AG04450 (cell line): ENCODE measurements at places on chromosomes 1 and 21.

GRCh38 chr1:204731509-204731908 lies 46.0 kb upstream of the LRRN2 start:
- DNase-seq = no peak

DNA sequence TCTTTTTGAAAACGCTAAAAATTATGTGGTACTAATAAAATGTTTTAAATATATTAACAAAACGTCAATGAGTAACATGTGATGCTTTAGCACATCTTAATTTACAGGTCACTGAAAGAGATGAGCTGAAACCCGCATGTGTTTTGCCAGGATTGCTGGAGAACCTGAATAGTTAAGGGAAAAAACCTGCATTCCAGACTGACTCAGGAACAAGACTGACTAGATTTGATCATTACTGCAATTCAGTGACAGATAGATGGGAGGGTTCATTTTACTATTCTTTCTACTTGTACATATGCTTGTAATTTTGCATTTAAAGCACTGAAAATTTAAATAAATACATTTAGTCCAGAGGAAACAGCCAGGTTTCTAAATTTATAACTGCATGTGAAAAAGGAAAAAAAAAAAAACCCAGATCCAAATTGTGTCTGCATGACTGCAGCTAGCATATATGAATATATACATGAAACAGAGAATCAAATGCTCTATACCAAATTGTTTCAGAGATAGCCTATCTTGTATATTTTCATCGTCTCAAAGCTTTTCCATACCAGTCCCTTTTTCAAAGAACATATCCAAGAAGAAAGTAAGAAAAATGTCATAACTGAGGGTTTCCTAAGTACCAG lies 71.7 kb downstream of the APP start:
- no peak for DNase-seq

DNA sequence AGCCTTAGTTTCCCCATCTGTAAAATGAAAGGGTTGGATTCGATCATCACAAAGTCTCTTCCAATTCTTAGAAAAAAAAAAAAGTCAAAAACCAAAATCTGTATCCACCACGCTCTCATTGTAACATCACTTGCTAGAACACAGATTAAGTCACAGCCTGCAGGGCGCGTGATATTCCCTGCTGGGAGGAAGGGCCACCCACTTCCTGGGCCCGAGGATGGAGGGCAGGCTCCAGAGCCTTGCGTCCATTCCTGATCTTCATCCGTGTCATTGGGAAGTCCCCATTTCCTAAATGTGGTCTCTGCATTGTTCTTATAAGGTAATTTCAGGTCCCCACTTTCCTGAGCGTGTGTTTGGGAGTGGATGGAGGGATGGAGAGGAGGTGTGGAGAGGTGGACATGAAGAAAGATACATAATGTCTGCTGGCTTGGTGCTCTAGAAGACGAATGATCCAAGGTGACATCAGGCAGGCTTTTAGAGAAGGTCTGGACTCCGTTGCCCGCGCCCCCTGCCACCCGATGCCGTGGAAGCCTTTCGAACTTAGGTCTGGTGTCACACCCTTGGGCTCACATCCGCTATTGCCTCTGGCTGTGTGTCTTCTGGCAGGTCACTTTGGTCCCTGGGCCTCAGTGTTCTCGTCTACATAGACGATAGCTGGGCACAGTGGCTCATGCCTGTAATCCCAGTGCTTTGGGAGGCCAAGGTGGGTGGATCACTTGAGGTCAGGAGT lies 56.1 kb downstream of the ATP5PO start:
- DNase-seq = no peak

- DNase-seq = no peak
Measured at GRCh38 chr1:117611894-117612483, 6.1 kb downstream of the TENT5C start.

DNA sequence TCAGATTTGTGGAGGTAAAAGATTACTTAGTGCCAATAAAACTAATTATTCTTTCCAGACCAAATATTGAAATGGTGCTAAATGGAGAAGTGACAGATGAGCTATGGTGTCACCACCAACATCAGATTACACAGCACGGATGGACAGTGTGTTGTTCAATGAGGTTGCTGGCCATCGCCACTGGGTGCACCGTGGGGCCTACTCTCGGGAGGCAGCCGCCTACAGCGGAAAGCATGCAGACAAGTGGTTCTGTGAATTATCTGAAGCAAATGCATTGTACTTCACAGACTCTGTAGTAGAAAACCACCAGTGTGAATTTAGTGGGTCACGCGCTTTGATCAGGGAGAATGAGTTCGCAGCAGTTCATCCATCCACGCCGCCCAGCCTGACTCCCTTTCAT lies 42.3 kb downstream of the GNG4 start:
- DNase-seq = no peak

DNA sequence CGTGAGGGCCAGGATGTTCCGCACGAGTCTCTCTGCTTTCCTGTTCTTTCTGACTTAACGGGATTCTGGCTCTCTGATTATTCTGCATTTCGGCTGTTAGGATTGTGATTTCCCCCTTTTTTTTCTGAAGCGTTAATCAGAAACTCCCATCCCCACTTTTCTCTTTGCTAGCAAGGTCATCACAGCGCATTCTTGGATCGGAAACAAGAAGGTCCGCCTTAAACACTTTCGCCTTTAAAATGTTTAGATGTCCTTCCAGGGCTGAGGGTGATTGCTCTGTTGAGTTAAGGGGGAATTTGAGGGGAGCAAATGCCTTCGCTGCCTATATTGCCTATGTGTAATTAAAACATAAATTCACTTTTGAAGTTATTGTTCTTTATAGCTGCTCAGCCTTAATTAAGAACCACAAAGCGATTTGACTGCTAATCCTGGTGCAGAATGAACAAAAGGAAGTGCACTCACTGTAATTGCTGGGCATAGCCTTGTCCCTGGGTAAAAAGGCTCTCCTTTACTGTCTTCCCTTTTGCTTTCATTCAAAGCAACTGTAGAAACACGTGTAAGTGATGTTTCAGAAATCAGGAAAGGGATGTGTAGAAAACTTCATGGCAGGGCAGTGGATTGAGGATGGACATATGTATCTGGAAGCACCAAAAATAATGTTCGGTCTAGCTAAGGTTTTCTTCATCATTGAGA lies 1.2 kb downstream of the LAMC1 start:
- no peak for DNase-seq

- no peak for DNase-seq
Measured at GRCh38 chr1:152954436-152954835, 7.4 kb downstream of the SPRR5 start.

- no peak for DNase-seq
Measured at GRCh38 chr1:235510823-235511222, 6.6 kb upstream of the B3GALNT2 start.

GRCh38 chr1:17012775-17013490 lies 1.2 kb upstream of the ATP13A2 start:
- no peak for DNase-seq

DNA sequence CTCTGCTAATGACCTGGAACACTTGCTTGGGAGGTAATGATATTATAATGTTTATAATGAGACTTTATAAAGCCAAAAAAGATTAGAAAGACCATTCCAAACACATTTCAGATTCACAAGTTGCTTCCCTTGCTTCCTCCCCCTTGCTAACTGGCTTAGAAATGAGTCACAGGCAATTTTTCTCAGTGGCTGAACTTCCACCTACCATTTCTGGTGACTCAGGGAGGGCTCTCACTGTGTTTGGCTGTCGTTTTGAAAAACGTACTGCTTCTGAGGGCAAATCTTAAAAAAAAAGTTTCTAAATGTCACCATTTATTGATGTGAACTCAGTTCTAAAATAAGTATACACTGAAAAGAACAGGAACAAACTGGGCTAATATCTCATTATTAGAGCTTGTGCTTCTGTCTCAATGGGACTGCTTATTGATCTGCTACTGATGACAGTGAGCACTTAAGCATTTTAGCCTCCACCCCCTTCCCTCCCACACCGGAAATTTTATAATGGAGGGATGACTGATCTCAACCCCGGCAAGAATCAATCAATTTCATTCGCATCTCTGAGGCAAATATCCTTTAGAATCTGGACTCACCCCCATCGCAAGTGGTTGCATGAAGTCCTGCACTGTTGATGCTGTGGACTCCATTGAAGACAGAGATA lies 278.3 kb downstream of the KCTD3 start:
- DNase-seq = peak; percentile 58

DNA sequence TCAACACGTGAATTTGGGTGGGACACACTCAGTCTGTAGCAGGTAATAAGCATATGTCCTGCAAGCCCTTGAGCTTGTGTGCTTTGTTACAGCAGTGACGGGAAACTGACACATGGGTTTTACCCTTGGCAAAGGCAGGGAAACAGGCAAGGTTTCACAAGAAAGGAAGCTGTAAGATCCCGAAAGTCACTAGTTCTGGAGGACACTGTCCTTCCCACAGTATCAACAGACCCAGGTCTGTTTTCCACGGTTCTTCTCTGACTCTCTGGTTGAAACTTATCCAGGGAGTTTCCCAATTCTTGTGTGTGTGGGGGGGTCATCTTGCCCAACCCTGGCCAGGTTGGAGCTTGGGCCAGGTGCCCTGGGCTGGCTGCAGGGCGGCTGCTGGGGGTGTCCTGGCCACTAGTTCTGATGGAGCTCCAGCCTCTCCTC lies 29.3 kb upstream of the ZBTB21 start:
- DNase-seq = no peak

- DNase-seq = no peak
Measured at GRCh38 chr21:16509476-16509875, 779.7 kb downstream of the USP25 start.

DNA sequence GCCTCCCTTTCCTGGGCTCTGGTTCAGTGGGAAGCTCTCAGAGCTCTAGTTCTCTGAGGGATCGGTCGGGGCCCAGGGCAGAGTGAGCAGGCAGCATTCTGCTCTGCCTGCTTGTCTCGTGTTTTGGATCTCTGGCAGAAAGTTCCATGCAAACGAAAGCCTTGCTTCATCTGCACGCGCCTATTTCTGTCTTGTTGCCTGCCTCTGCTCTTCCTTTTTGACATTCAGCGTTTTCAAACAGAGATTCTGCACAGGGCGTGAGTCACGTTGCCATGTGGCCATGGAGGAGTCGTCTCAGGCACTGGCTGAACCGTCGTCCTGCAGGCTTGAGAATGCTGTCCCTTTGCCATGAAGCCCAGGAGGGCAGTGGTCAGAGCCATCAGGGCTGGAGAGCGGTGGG lies 20.3 kb downstream of the AJAP1 start:
- no peak for DNase-seq

- no peak for DNase-seq
Measured at GRCh38 chr1:152436593-152437496, 22.8 kb upstream of the CRNN start.

DNA sequence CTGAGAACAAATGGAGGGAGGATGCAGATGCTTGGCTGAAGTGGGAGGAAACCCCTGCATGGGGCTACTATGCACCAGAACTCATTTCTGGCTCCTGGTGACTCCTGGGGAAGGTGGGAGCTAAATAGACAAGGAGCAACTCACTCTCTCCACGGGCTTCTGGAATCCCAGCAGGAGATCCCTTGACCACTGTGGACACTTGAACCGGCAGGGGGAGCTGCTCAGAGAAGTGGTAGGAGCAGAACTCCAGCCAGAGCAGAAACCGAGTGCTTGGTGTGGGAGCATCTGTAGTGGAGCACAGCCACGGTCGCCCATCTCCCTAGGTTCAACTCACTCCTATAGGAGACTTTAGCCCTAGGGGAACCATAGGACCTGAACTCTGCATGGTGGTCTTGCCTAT lies 205.6 kb upstream of the GJB5 start:
- no peak for DNase-seq

DNA sequence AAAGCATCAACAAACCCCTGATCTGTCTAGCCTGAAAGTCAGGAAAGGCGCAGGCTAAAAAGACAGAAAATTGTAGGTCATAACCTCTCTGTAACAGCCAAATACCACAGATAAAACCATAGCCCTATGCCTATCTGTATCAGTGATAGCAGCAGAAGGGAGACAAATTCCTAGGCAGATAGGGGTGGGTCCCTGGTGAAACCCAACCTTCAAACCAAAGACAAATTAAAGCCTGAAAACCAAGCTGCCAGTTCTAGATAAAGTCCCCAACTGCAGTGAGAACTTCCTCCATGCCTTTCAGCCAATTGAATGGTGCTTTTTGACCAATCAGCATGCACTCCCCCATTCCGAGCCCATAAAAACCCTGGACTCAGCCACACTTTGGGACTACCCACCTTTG lies 115.3 kb downstream of the NTPCR start:
- no peak for DNase-seq

DNA sequence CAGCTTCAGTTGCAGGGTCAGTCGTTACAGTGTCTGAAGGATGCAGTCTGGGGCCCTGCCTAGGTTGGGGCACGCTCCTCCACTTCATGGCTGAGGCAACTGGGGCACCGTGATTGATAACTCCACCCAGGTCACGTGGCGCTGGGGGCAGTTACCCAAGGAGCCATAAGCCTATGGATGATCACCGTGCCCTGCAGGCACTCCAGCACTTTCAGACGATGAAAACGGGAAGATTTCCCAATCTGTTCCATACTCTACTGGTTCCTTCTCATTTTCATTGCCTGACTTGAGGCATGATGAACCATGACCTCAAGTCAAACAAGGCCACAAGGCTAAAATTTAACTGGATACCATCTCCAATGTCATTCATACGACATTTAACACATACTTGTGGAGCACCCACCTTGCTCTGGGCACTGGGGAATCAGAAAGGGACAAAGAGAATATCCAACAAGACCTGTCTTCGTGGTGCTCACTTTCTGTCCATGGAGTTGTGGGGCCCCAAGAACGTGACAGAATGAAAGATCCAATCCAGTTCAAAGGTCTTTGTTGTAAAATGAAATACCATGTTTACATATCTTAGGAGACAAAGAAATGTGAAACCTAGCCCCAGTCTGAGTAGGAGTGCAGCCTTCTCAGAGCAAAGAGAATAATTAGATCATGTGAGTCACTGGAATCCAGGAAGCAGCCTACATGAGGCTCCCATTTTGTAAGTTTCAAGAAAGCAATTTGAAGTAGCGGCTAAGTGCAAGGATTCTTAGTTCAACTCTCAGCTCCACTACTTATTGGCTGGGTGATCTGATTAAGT lies 39.4 kb upstream of the SPOCD1 start:
- peak; percentile 27 for DNase-seq

DNA sequence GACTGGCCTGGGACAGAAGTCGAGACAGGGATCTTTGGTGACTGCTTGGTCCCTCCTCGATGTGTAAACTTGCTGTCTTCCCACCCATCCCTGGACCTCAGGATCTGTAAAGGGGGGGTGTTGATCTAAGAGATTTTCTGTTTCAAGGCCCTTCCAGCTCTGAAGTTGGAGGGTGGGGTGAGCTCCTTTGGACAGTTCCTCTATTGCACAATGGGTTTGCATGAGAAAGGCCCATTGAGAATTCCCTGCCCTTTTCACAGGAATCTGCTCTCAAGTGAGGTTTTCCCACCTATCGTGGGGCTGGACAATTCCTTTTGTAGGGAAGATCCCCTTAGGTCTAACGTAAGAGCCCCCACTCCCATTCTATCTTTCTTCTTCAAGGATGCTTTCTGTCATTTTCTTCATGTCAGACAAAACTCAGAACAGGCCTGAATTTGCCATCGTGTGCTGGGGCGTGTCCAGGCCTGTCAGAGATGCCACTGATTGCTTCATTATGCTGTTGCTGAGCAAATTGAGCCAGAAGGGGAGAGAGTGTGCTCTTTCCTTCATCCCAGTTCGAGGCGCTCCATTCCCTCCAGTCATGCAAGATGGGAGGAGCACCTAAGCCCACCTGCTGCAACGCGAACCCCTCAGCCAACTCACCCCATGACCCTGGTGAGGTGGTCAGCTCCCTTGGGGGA lies 149.9 kb upstream of the IGSF21 start:
- DNase-seq = no peak
